ENCODE measurements at places on chromosomes 7 and 10.

DNA sequence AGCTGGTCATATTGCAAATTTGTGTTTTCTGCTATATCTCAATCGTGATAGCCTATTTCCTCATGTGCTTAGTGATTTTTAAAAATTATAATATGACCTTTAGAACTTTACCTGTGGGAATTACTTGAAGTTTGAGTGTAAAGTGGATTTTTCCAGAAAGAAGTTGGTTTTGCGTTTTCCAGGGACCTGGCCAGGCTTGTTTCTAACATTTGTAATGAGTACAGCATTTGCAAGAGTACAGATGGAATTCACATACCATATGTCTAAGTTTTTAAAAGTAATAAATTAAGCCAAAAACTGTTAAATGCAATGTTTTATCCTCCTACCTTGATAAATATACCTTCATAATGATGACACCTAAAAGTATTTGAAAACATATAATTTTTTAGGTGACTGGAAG lies 443.2 kb downstream of the REEP3 start:
- DNase-seq = no peak

- no peak for DNase-seq
Measured at GRCh38 chr7:158707610-158708009, 3.0 kb upstream of the NCAPG2 start.

DNA sequence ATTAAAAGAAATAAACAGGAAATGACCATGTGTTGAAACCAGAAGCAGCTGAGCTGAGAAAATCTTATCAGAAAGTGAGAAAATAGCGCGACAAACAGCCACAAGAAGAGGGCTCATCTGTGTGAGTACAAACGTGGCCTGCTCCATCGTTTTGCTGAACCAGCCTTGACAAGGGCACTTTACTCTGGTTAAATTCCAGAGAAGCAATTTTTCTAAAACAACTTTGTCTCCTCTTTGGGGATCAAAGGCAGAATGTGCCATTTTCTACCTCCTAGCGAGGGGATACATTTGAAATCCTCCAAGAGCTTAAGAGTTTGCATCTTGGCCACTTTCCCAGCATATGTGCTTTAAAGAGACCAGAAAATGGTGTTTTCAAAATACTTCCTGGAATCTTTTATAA lies 51.3 kb upstream of the VIPR2 start:
- no peak for DNase-seq

DNA sequence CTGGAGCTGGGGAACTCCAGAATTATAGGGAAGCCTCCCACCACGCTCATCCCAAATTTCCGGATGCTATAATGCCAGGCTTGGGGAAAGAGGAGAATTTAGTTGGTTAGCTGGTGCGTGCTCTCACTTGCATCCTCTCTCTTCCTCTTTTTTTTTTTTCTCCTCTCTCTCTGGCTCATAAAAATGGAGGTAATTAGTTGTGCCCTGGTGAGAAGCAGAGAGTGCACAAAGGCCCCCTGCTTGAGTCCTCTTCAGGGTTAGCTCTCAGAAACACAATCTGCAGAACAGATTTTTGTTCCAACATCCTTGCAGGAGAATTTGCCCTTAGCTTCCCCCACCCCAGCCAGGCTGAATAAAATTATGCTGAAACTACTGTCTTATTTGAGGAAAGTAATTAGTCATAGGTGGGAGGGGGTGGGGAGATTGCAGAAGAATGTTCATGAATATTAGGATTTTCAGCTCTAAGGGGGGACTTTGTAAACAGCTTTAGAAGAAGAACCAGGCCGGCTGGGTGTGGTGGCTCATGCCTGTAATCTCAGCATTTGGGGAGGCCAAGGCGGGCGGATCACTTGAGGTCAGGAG lies 7.6 kb downstream of the SERPINE1 start:
- no peak for DNase-seq

DNA sequence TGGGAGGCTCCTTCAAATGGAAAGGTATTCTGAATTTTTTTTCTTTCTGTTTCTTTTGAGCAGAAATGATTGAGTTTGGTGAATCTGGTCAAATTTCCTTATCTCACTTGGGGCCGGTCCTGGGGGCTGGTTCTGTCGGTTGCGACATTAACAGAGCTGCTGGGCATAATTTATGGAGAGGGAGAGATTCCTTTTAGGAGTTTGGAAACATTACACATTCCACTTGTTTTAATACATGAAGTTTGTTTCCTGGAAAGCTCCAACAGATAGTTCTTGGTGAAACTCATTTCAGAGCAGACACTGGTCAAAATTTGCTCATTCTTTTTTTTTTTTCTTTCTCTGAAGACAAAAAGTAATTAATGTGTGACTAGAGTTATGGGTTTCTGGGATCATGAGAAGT lies 129.9 kb downstream of the ABCA13 start:
- DNase-seq = no peak

DNA sequence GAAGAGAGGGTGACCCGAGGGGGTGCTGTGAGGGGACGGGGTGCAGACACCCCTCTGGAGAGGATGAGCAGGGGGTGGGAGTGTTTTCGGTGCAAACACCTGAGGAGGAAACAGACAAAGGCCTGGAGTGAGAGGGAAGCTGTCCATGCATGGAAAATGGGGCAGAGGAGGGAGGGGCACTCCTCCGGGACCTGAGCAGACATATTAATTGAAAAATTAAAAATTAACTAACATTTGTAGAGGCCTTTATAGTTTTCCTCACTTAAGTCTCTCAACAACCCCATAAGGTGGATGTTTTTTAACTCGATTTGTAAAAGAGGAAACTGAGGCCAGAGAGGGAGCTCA lies 1.2 kb downstream of the VPS37D start:
- DNase-seq = no peak

- peak; percentile 70 for DNase-seq
Measured at GRCh38 chr10:35783305-35783838, 141.3 kb upstream of the FZD8 start.

GRCh38 chr10:5557040-5557721 lies 32.4 kb downstream of the CALML3 start:
- DNase-seq = no peak

DNA sequence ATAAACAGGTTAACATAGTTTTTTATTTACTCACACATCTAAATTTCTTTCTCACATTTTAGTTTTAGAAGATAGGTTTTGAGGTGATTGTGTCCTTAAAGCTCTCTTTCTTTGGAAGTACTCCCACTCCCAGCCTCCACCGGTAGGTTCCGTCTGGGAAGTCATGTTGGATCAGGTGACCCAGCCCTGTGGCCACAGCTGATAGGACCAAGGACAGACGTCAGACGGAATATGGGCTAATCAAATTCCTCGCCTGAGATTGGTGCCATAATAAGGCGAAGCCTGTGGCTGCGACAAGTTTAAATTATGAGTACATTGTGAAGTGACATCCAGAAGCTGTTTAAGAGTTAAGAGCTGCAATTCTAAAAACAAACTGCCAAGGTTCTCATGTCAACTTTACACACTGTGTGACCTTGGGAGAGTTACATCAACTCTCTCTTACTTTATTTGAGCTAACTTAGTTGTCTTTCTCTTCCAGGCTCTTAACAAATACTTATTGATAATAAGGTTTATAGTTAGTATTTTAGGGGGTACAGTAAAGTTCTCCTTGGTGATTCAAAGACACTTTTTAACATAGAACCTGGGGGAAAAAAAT lies 133.6 kb downstream of the NPY start:
- no peak for DNase-seq

DNA sequence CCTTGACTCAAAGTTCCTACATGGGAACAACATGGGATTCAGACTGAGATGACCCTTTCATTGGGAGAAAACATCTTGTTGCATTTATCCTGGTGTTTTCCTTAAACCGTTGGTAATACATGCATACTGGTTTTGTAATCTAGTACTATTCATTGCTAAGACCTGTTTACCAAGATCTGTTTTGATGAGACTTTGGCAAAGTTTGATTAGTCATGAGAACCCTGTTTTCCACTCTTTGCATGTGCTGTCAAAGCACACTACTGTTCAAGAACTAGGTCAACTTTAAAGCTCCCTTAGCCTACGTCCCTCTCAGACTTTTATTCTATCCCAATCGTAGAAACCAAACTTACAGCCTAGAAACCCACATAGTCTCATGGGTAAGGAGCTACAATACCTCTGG lies 650.9 kb downstream of the GATA3 start:
- DNase-seq = no peak

- no peak for DNase-seq
Measured at GRCh38 chr7:108488768-108489538, 32.7 kb upstream of the NRCAM start.

GRCh38 chr7:37732888-37733287 lies 49.3 kb downstream of the GPR141 start:
- no peak for DNase-seq

DNA sequence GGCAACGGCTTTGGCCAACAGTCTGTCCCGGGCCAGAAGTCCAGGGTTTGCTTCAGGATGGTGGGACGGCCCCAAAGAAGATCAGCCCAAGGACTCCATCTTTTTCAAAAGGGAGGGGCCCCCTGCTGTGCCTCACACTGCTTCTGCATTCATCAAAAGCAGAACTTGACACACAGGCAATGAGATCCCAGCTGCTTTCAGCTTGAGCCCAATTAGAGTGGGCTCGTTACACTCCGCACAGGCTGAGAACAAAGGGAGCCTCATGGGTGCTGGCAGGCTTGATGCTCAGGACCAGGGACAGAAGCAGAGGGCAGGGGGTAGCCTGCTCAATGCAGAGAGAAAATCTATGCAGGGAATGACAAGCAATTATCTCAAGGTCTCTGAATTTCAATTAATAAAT lies 45.5 kb downstream of the VOPP1 start:
- no peak for DNase-seq

- DNase-seq = no peak
Measured at GRCh38 chr7:77833136-77833535, 34.6 kb downstream of the PHTF2 start.

DNA sequence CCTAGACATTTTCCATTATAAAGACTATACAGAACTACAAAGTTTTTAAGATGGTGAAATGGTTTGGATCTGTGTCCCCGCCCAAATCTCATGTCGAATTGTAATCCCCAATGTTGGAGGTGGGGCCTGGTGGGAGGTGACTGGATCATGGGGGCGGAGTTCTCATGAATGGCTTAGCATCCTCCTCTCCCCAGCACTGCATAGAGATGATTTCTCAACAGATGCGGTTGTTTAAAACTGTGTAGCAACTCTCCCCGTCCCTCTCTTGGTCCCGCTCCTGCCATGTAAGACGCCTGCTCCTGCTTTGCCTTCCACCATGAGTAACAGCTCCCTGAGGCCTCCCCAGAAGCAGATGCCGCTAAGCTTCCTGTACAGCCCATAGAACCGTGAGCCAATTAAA lies 1.6 kb downstream of the FAM133B start:
- DNase-seq = no peak

DNA sequence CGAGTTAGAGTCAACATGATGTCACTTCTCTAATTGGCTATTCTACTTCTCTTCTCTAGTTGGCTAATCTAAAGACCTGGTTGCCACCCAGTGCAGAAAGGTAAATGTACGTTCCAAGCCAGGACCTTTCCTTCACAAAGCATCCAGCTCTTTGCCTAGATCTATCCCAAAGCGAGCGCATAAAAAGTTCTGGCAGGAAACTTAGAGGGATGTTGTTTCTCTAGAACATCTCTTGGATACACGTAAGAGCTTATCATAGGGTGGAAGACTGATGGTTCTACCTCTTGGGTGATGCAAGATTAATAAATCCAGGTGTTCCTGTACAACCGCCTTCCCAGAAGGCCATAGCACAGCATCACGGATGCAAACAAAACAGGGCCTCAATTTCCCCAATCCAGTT lies at the start of gene TAS2R38:
Gene TAS2R38, minus strand, starts transcription at position 101 of the 400 bp plus-strand sequence. Its CDS starts 84 bp downstream, at position 17.
- no peak for DNase-seq

All from NCI-H748 treated with DMSO at 0.1 percent for 48 hours (cell line).